ENCODE measurements at places on chromosomes 2 and 18.
A peak's percentile ranks its signal among the peaks of the same experiment; 100 is the strongest.

DNA sequence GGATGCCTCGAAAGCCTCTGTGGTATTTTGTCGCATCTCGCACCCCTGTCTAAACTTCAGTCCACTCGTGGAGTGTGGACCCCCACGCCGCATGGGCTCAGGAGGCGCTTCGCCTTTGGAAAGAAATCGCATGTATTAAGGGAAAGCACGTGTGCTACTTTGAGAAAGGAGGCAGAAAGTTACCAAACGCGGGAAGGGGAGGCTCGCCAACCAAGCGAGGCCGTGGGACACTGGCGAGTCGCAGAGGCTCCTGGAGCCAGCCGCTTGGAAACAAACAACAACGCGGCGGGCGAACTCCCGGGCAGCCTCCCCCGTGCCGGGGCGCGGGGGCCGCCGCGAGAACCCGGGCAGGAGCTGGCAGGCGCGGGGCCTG lies 455 bp upstream of the AGAP1 start:
- DNase-seq = no peak

DNA sequence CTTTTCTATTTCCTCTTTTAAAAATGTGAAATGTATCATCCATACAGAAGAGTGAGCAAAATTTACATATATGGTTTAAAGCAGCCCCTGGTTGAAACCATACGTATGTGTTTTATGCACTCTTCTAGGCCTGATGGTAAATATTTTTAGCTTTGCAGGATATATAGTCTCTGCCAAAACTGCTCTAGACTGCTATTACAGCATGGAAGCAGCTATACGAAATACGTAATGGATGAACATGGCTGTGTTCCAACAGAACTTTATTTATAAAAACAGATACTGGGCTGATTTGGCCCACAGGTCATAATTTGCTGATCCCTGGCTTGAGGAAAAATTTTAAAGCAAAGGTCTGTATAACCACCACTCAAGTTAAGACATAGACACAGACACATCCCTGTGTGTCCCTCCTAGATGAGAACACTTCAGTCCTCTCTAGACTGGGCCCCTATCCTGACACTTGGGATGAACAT lies 42.5 kb upstream of the ATP8B1 start:
- no peak for DNase-seq

- no peak for DNase-seq
These were observed 468.9 kb upstream of the HS6ST1 start for GRCh38 chr2:128787616-128788015.

DNA sequence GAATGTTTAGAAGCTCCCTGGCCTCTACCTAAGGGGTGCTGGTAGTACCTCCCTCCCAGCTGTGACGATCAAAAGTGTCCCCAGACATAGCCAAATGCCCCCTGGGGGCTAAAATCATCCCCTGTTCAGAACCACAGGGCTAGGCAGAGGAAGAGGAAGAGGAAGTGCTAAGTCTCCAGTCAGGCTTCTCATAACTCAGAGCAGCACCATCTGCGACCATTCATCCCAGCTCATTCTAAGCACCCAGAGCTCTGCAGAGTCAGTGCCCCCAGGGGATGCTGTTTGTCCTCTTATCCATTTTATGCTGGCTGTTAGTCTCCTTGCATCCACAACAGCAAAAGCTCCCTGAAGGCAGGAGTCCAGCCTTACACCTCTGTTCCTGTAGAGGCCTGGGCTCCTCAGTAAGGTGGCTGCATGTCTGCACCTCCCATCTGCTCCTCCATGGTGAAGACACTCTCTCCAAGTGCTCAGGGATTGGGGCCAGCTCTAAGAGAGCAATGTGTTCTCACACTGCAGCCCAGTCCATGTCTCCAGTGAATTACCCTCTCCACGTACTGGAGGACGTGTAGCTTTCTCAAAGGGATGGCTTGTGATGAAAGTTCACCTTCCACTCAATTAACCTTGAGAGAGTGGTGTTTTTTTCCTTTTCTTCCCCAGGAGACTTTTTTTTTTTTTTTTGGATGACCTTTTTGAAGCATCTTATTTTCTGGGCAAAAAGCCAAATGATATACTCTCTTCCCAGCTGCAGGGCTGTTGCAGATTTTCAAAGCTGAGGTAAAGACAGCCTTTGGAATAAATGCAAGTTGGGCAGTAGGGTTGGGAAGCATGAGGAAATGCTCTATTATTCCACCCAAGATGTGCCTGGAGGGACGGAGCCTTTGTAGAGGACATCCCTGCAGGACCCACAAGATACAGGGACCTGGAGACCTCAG lies 158.9 kb upstream of the SLC14A2 start:
- no peak for DNase-seq

- peak; percentile 10 for DNase-seq
These were observed 42.3 kb downstream of the RPL37A start for GRCh38 chr2:216540920-216541319.

DNA sequence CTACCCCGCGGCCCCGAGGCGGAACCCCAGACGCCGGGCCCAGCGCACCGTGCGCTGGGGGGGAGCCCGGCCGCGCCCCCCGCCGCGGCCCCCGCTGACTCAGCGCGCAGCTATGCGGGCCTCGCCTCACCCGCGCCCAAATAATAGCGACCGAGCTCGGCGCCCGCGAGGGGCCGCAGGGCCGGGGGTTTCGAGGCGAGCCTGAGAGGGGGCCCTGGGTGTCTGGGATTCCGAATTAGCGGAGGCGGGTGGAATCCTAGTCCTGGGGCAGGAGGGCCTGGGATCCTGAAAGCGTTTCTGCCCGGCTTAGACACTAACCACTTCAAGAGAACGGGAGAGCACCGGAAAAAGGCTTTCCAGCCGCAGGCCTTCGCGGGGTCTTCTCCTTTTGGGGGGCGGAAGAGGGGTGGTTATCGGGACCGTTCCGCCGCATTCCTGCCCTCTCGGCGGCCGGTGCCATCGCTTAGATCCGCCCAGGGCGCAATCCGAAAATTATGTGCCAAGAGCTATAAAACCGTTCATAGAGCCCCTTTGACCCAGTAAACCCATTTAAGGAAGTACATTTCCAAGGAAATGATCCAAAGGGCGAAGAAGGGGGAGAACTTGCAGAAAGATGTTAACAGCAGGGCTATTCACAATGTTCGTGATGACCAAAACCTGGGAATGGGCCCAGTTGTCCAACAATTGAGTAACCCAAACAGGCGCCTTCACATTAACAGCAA lies 681 bp upstream of the ROCK2 start:
- DNase-seq = no peak

DNA sequence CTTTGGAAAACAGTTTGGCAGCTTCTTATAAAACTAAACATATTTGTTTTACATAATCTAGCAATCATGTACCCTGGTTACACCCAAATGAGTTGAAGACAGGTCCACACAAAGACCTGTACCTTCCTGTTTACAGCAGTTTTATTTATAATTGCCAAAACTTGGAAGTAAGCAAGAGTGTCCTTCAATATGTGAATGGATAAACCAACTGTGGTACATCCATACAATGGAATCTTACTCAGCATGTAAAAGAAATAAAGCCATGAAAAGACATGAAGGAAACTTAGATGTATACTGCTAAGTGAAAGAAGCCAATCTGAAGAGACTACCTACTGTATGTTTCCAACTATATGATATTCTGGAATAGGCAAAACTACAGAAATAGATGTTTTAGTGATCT lies 23.7 kb downstream of the ORC4 start:
- DNase-seq = no peak

GRCh38 chr2:43226955-43227829 lies 786 bp upstream of the ZFP36L2 start:
- DNase-seq = peak; percentile 76

GRCh38 chr2:69241664-69242514 lies 145.1 kb downstream of the GFPT1 start:
- no peak for DNase-seq

DNA sequence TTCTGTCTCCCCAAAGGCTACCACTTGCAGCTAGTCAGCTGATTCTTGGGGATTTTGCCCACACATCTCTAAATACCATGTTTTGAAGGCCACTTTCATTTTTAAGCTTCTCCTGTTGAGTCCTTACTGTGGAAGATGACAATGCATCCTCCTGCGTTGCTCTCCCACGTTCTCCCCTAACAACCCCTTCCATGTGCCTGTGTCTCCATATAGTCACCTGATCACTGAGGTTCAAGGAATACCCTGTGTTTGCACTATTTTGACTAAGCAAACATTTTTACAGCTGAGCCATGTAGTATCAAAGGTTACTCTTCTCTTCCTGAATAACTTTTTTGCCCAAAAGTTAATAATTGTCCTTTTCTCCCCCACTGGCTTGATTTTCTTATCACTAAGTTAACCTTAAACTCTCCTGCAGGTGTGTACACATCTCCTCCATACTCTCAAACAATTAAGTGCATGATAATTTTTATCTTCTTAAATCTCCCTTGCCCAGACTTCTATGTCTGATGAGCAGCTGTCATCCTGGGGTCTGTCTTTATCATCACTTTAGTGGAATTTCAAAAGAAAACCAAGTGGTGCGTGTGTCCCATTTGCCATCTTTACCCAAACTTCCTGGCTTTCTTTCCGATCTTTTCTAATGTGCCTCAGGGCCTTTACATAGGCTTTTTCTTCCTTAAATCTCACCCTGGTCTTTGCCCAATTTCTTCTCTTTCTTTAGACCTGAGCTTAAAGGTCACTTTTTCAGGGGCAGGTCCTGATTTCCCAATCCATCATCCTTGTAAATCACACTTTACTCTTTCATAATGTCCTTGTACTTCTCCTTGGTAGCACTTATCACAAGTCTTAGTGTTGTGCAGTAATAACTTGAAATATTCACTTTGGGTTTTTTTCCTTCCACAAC lies 85.2 kb upstream of the SPATS2L start:
- DNase-seq = no peak

DNA sequence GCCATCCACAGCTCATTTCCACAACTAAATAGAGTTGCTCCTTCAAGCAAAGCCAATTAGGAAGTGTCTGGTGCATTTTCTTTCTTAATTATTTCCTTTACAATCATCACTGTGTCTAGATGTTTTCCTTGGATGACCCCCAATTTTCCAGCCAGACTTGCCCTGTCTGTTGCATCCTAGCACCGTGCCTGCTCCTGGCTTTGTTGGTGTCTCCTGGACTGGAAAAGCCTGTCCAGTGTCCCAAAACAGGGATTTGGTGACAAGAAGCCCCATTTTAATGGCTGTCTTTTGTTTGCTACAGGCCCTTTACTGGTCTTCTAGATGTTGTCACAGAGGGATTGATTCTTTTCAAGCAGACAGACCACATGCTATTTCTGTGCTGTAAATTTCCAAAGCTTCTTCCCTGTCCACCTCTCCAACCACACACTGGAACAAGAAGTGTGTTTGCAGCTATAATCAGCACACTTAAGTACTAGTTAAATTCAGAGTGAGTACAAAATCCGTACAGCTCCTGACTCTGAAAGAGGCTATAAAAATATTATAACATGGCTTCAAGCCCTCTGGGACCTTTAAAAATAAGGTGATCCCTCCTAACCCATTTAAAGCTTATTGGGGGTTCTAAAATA lies 38.4 kb downstream of the RNF144A start:
- no peak for DNase-seq

DNA sequence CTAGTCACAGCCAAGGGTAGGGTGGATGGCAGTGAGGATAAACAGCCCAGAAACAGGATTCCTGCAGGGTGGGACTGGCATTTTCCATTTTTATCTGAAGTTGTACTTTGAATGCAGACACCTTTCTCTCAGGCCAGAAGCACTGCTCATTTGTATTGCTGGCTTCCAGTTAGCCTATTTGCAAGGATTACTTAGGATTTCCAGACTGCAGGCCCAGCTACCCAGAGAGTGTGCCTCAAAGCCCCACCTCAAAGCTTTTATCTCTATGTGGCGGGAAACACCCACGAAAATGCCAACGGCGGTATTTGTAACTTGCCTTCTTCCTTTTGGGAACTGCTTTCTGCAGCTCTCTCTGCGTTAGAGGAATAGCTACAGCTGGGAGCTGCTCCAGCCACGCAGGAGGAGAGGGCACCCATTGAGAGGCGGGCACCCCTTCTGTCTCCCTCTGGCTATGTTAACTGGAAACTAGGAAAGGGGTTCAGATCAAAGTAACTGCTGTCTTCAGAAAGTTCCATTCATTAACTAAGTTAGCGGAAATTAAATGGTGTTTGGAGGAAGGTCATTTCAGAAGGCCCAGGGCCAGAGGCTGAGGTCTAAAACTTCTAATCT lies 144.9 kb downstream of the TGIF1 start:
- peak; percentile 68 for DNase-seq

- DNase-seq = peak; percentile 10
These were observed 26.5 kb downstream of the EIF4E2 start for GRCh38 chr2:232576995-232577394.

- DNase-seq = no peak
These were observed 285.6 kb upstream of the SESTD1 start for GRCh38 chr2:179550214-179550613.

GRCh38 chr18:76958692-76959341 lies 136.5 kb downstream of the ZNF236 start:
- DNase-seq = no peak

- no peak for DNase-seq
These were observed 47.5 kb downstream of the FRZB start for GRCh38 chr2:182818925-182819324.

DNA sequence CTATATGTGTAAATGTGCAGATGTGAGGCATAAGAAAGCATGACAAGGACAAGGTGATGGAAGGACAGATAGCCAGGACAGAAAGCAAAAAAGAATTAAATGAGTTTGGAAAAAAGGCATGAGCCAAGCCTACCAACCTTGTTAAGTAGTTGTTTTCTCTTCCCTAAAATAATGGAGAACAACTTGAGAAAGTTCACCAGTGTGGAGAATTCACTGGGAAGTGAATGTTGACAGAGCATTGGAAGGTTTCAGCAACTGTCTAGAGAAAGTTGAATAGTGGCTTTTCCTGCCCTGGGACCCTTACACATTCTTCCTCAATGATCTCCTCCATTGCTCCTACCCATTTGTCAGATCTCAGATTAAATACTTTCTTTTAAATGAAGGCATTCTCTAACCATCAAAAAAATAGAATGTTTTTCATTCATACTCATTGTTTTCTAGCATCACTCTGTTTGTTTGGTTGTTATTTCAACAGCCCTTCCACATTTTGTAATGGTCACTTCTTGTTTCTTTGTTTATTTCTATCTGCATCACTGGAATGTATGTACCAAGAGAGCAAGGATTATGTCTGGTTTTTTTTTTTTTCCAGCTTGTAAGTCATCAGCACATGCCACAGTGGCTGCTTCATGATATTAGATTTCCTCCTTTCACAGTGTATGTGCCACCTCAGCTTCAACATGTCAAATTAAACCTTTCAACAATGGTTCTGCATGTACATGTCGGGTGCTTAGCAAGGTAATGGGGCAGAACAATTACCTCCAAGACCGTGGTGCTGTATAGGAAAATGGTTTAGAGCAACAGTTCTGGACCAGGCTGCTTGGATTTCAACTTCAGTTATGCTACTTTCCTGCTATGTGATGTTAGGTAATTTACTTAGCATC lies 586.0 kb upstream of the VRK2 start:
- DNase-seq = no peak

DNA sequence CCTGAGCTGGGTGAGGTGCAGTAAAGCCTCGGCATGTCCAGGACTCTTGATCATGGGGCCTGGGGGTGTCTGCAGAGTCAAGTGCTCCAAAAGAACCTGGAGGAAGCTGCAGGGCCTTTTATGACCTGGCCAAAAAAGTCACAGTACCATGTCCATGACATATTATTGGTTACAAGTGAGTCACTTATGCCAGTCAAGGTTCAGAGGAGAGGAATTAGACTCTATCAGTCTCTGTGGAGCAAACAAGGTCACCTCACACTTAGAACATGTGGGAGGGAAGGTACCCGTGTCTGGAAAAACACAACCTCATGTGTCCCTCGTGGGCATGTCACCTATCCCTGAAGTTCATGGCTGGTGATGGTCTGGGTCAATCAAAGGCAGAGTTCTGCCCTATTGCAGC lies 465.7 kb downstream of the FBXO15 start:
- DNase-seq = no peak

All from mammary epithelial cell (primary cell).